NCI-H1048 (cell line): ENCODE measurements at places on chromosomes 16 and 17.
A peak's percentile ranks its signal among the peaks of the same experiment; 100 is the strongest.

GRCh38 chr17:75553295-75554110, 28.0 kb downstream of the LLGL2 start:
- DNase-seq: no peak

DNA sequence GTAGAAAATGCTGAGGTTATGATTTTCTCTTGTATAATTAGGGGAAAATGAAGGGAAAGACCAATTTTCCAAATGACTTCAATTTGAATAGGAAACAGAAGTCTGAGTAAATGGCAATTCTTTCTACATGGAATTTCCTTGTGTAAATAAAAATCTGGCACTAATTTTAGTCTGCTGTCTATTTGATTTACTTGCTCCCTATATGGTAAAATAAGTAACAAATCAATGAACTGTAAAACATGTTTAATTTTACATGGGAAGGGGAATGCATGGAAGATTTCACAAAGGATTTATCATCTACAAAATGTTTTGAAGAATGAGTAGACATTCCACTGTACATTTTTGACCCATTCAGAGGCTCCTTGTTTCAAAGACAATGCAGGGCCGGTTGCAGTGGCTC, 811.6 kb upstream of the GOT2 start:
- DNase-seq: no peak

GRCh38 chr17:81287741-81288430, 7.2 kb downstream of the SLC38A10 start:
- no peak for DNase-seq

- no peak for DNase-seq
These were observed 8.3 kb downstream of the UBALD1 start for GRCh38 chr16:4606354-4606753.

- no peak for DNase-seq
These were observed at the start of gene CCDC92B for GRCh38 chr17:2749058-2749783. CCDC92B (minus strand) TSS chr17:2749652; CDS start chr17:2735145, 14,507 bp downstream.

DNA sequence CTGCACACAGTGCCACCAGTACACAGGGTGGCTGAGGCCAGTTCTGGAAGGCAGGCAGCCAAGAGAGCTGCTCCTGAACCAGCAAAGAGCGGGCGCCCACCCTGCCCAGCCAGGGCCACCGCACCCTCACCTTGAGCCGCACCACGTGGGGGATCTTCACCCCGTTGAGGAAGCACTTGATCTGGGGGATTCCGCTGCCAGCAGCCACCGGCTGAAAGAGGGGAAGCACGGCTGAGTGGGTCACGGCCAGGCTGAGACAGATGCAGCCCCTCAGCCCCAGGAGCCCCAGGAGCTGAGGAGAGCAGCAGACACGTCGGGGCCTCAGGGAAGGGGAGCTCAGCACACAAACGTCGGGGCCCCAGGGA, 14.6 kb upstream of the CCDC154 start:
- no peak for DNase-seq

- DNase-seq: no peak
These were observed 1.3 kb downstream of the ABCC11 start for GRCh38 chr16:48246066-48246465.

DNA sequence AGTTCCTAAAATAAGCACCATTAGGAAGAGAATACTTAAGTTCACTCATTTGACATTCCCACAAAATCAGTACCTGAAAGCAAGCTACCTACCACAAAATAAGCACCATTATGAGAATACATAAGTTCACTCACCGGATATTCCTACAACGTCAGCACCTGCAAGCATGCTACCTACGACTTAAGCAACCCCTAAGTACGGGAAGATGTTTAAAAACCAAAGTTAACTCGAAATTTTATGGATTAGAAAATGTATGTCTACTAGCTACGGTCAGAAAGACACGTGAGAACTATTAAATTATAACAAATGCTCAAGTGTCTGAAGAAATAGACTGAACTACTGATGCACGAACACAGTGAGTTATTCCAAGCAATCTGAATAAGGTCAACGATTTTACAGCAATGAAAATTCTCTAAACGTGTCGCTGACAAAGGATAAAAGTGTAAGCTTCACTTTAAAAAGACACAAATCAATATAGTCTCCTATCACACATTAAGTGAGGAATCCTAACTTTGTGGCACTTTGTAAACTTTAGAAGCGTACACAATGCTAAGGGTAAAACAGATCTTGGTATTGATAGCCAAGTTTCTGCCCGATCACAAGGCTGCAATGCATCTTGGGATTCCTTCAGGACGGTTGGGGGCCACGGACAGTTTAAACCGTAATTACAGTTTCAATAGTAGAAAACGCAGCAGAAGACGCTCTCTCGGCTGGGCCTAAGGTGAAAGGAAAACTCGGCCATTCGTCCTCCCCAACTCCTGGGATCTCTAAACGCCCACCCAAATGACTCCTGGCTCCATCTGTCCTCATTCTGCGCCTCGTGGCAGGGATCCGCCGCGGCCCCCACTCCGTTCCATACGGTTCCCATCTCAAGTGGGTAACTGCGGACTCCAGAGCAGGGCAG, 1.3 kb downstream of the GSPT1 start:
- DNase-seq: no peak

- DNase-seq: no peak
These were observed 1.3 kb upstream of the PSMB3 start for GRCh38 chr17:38751144-38751807.

DNA sequence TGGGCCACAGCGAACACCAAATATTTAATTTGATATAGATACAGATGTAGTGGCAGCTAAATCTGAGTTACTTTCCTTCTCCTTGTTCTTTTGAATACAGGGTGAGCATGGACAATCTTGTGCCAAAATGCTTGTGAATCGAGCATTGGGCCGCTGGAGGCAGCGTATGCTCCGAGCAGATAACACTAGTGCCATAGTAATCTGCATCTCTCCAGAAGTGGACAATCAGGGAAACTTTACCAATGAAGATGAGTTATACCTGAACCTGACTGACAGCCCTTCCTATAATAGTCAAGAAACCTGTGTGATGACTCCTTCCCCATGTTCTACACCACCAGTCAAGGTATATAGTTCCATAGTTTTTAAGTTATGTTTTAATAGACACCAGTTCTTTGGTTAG, 21.2 kb upstream of the BCAS3 start:
- no peak for DNase-seq

GRCh38 chr16:606656-607307, 16.9 kb downstream of the RAB40C start:
- DNase-seq: no peak

GRCh38 chr16:69476920-69477443, 52.6 kb downstream of the CYB5B start:
- no peak for DNase-seq

DNA sequence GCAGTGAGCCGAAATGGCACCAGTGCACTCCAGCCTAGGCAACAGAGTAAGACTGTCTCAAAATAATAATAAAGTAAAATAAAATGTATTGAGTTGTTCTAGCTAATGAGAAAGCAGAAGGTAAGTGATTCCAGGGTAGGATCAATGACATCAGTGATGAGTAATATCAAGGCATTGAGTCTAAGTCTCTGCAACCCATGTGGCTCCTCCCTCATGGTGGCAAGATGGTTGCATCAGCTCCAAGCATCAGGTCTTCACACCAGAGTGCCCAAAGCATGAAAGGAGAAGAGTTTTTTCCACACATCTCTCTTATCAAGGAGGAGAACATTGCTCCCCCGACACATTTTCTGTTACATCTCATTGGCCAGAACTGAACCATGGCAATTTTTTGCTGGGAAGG, 34.8 kb upstream of the GAS7 start:
- DNase-seq: no peak

- DNase-seq: no peak
These were observed 10.2 kb downstream of the COTL1 start for GRCh38 chr16:84607694-84608093.

GRCh38 chr17:59440757-59441463, 109.5 kb downstream of the YPEL2 start:
- peak; percentile 64 for DNase-seq

DNA sequence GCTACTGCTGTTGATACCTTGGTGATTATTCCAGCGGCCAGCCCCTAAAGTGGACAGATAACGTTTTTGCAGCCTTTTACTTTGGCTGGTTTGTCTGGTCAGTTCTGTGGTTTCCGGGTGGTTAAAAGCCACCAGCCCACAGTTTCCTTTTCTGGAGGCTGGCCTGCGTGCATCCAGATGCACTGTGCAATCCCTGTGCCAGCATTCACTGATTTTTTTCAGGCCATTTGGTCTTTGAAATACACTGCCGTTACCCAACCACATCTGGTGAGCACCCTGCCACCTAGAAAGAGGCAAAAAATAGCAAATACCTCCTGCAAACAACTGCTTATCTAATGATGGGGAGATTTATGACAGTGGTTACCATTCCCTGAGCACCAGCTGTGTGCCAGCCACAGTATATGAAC, 797 bp downstream of the NUDT7 start:
- DNase-seq: no peak

DNA sequence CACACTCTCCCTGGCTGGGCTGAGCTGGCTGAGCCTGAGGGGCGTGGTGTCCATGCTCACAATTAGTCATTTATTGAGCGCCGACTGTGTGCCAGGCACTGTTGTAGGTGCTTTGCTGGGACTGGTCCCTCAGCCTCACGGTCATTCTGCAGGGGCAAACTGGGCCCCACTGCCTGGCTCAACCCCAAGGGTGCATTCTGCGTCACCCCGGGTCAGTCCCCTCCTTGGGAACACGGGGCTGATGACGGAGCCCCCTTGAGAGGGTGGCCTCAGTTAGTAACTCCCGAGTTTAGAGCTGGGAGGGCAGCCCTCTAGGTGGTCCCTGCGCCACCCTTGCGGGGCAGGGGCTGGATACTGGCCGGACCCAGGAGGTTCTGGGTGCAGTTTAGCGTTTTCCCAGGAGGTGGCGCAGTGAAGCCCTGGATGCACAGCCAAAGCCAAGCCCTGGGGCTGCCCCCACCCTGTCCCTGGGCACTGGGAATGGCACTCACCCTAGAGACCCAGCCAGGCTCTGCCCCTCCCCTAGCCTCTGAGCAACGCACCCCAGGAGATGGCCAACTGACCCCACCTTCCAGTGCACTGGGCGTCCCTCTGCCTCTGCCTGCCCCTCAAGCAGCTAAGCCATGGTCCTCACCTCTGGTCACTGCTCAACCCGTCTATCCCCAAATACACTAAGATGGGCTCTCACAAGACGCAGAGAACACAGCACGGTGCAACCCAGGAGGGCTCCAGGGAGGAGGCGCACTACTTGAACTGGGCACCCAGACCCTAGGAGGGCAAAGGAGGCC, 243.2 kb upstream of the GSE1 start:
- no peak for DNase-seq
